B cell (primary cell): ENCODE measurements at places on chromosomes 3 and 15. TPM values are rescaled to one million over a fixed set of nuclear protein-coding genes. Genes with fewer than 3 reads are reported as not detected.

SLC25A36 gene
- polyA plus RNA-seq: 29.3 and 57.7 TPM in 2 replicates

GOLGA6L7 gene
- polyA plus RNA-seq: not detected in 2 replicates

TERC gene
- polyA plus RNA-seq: 1.3 and 1.5 TPM in 2 replicates

SLC2A2 gene
- not detected in 2 replicates for polyA plus RNA-seq

SLC51A gene
- polyA plus RNA-seq: not detected in 2 replicates

NANOGP8 gene
- 0.18 TPM in 1 of 2 replicates, not detected in the other for polyA plus RNA-seq

TMEM45A gene
- 0.04 TPM in 1 of 2 replicates, not detected in the other for polyA plus RNA-seq

SYNPR gene
- not detected in 2 replicates for polyA plus RNA-seq

LINGO1 gene
- polyA plus RNA-seq: not detected in 2 replicates

MCF2L2 gene
- polyA plus RNA-seq: 0.03 TPM in 1 of 2 replicates, not detected in the other

TMC3 gene
- polyA plus RNA-seq: not detected in 2 replicates

AGTR1 gene
- not detected in 2 replicates for polyA plus RNA-seq

CLSTN2 gene
- not detected in 2 replicates for polyA plus RNA-seq

SKIL gene
- 7.7 and 22.9 TPM in 2 replicates for polyA plus RNA-seq

XCR1 gene
- polyA plus RNA-seq: 0.01 and 0.06 TPM in 2 replicates

LRRIQ4 gene
- polyA plus RNA-seq: 0.04 TPM in 1 of 2 replicates, not detected in the other

FLNB gene
- 25.5 and 26.1 TPM in 2 replicates for polyA plus RNA-seq

PTPRG gene
- polyA plus RNA-seq: 0.07 and 0.12 TPM in 2 replicates

ARNT2 gene
- not detected in 2 replicates for polyA plus RNA-seq

MCTP2 gene
- 38.3 and 47.1 TPM in 2 replicates for polyA plus RNA-seq

MINAR1 gene
- polyA plus RNA-seq: 0.12 and 0.16 TPM in 2 replicates

SLC9A9 gene
- 7.7 and 8.9 TPM in 2 replicates for polyA plus RNA-seq

OR5K2 gene
- not detected in 2 replicates for polyA plus RNA-seq

CLEC3B gene
- 0.33 and 0.82 TPM in 2 replicates for polyA plus RNA-seq

EFCC1 gene
- polyA plus RNA-seq: 0.06 TPM in 1 of 2 replicates, not detected in the other

PSTPIP1 gene
- polyA plus RNA-seq: 69.2 and 79.3 TPM in 2 replicates

RYR3 gene
- polyA plus RNA-seq: not detected in 2 replicates

FBN1 gene
- 0.15 and 0.30 TPM in 2 replicates for polyA plus RNA-seq

LCTL gene
- polyA plus RNA-seq: not detected in 2 replicates

SCAMP5 gene
- 0.71 and 3.4 TPM in 2 replicates for polyA plus RNA-seq

ARRDC4 gene
- 6.7 and 13.1 TPM in 2 replicates for polyA plus RNA-seq

CYP8B1 gene
- polyA plus RNA-seq: not detected in 2 replicates

COL8A1 gene
- polyA plus RNA-seq: not detected in 2 replicates

CTDSPL gene
- polyA plus RNA-seq: 0.27 TPM in 1 of 2 replicates, not detected in the other

CD86 gene
- polyA plus RNA-seq: 6.9 and 38.2 TPM in 2 replicates

ABTB1 gene
- polyA plus RNA-seq: 259 and 271 TPM in 2 replicates

RPL35A gene
- polyA plus RNA-seq: 1,242 and 1,499 TPM in 2 replicates

THPO gene
- polyA plus RNA-seq: not detected in 2 replicates

KY gene
- not detected in 2 replicates for polyA plus RNA-seq

GCSAM gene
- polyA plus RNA-seq: 16.9 and 24.6 TPM in 2 replicates

CCR8 gene
- polyA plus RNA-seq: not detected in 2 replicates

FHIT gene
- 1.7 and 2.9 TPM in 2 replicates for polyA plus RNA-seq

HOMER2 gene
- polyA plus RNA-seq: 3.0 and 5.7 TPM in 2 replicates

NUP210 gene
- 76.9 and 114 TPM in 2 replicates for polyA plus RNA-seq

AADACL2 gene
- not detected in 2 replicates for polyA plus RNA-seq

GRK7 gene
- 0.07 and 0.12 TPM in 2 replicates for polyA plus RNA-seq

ZNF717 gene
- polyA plus RNA-seq: 8.1 and 10.3 TPM in 2 replicates

DISP2 gene
- 0.13 and 0.43 TPM in 2 replicates for polyA plus RNA-seq

CDHR4 gene
- polyA plus RNA-seq: 0.18 and 0.33 TPM in 2 replicates

TMEM212 gene
- polyA plus RNA-seq: not detected in 2 replicates

TNNC1 gene
- polyA plus RNA-seq: 5.4 and 16.7 TPM in 2 replicates

FMN1 gene
- polyA plus RNA-seq: 0.21 and 0.40 TPM in 2 replicates

CLDN11 gene
- polyA plus RNA-seq: 0.25 and 0.26 TPM in 2 replicates

GREM1 gene
- polyA plus RNA-seq: not detected in 2 replicates

TRIM42 gene
- not detected in 2 replicates for polyA plus RNA-seq

MST1R gene
- 0.92 and 1.7 TPM in 2 replicates for polyA plus RNA-seq

AP2M1 gene
- polyA plus RNA-seq: 132 and 171 TPM in 2 replicates

NAALADL2 gene
- not detected in 2 replicates for polyA plus RNA-seq
